Fibroblast of villous mesenchyme (primary cell): ENCODE measurements at places on chromosomes 7 and 10.
A peak's percentile ranks its signal among the peaks of the same experiment; 100 is the strongest.

GRCh38 chr10:128096486-128097199, 29.6 kb downstream of the MKI67 start:
- DNase-seq, result peak; percentile 62

- peak; percentile 30 for DNase-seq
Measured at GRCh38 chr10:110568055-110568735, 700 bp downstream of the SMC3 start.

DNA sequence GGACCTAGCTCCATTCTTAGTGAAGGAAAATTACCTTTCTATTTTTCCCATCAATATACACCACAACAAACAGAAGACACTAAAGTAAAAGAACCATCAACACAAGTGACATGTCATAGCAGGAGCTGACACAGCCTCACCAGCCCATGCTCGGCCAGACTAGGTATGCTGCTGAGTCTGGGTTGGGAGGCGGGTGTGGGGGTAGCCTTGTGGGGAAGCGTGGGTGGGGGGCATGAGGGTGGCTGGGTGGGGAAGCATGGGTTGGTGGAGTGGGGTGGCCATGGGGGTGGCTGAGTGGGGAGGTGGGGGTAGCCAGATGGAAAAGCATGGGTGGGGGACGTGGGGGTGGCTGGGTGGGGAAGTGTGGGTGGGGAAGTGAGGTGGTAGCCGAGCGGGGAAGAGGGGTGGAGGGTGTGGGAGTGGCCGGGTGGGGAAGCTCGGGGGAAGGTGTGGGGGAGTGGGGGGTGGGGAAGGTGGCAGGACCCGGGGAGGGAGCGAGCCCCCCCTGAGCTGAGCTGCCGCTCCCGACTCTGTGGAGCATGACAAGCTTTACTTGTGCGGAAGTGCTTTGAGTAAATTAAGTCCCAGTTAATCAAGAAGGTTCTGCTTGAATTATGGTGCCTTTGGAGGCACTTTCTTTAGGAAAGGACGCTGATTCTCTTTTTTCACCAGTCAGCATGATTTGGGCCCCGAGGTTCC, 294.6 kb upstream of the ZNF32 start:
- DNase-seq, result no peak

DNA sequence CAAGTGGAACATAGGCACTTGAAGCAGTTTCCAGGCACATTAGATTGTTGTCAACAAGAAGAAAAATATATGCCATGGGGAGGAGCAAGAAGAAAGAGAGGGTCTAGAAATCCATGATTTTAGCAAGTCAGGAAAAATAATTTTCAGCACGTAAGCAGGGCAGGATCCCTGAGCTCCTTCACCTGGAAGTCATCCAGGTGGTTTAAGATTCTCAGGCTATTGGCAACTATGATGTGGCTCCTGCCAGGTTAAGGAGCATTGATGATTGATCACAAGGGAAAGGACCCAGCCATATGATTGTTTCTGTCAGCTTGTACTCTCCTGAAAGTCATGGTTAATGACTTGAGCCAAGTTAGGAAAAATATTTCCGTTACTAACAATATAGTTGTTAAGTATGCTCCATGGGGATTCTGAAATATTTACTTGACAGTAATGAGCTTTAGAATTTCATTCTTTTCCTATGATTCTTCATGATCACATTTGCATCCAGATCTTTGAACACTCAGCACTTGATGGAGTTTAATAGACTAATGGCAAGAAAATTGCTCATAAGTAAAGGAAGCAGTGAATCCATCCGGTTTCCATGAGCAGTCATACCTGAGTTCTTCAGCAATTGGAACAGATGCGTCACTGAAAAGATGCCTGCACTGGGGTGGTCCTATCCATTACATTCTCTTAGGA, 209.1 kb downstream of the BICC1 start:
- DNase-seq, result no peak

DNA sequence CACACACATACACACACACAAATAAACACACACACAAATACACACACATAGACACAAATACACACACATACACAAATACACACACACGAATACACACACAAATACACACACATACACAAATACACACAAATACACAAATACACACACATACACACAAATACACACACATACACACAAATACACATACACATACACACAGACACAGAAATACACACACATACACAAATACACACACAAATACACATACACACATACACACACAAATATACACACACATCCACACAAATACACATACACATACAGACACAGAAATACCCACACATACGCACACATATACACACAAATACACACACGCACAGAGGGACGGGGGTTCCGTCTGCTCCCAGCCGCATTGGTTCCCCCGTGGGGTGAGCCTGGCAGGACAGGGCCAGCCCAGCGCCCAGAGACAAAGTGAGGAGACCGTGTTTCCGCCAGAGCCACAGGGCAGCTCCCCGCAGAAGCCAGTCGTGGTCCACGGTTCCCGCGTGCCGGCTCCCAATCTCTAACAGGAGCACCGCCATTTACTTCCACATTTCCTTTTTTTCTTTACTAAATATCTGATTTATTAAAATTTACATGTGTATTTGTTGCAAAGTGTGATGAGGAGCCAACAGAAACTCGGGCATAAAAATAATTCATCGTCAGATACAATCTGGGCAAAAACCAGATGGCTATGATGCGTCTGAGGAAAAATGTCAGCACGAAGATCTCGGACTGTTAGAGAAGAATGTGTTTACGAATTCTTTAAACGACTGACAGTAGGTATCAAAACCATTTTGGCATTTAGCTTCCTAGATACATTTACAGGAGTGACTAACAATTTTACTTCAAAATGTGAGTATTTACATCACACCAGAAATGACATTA, 3.1 kb upstream of the KNDC1 start:
- DNase-seq, result peak; percentile 61

GRCh38 chr7:375321-375831, 85.4 kb downstream of the FOXL3 start:
- DNase-seq, result no peak

- DNase-seq, result no peak
Measured at GRCh38 chr10:37710831-37711616, 146.4 kb downstream of the ZNF248 start.

GRCh38 chr7:92606985-92607384, 16.8 kb upstream of the FAM133B start:
- DNase-seq, result no peak

DNA sequence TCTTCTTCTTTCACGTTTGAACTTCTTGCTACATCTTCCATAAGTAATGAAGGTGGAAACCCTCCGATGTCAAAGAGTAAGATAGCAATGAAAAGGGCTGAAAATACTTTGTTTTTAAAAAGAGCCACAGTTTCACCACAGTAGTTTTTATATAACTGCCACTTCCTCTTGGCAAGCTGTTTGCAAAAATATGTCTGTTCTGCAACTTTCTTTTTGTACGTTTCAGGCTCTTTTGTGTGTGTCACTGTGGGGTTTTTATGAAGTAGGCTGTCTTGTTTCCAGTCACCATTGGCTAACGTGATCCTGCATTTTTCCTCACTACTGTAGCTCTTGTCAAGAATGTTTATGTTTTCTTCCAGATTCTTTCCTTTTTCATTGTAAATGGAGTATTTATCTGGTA, 55.6 kb downstream of the SLC16A9 start:
- peak; percentile 2 for DNase-seq

DNA sequence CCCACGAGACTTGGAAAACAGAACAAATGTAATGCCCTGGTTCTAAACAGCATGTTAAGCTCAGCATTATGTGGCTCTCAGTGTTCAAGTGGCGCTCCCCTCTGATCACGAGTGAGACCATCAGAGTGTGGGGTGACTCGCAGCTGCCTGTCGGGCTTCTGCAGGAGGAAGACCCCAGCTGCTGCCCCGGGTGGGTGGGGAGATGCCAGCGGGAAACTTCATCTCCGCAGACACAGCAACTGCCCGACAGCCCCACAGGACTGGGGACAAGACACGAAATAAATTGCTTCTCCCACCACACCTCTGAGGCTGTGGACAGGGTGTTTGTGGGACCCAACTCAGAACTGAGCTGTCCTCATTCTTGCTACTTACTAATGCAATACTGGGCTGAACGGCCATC, 126.3 kb upstream of the KIF5B start:
- no peak for DNase-seq

DNA sequence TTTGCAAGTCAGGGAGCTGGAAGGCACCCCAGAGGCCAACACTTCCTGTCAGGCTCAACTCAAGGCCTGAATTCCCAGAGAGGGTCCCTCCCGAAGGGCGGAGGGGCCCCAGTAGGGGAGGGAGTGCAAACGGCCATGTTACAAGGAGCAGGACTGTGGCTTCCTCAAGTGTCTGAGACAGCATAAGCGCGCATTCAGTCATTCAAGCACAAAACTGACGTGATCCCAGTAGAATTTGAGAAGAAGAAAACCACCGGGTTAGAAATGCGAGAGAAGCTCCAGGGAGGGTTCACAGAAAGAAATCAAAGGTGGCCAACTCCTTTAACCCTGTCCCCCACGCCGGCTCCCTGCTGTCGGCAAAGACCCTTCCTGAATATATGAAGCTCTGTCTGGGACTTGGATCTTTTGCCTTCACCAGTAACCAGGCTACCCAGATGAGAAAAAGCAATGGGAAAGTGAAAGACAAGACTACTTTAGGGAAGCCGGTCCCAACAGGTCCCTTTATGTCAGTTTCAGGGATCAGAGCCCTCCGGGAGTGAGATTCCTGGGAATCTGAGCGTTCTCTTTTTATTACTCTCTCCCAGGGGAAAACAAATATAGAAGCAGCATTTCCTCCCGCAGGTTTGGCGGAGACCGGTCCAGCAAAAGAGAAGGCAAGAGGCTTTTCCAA, 1.3 kb downstream of the AFAP1L2 start:
- peak; percentile 61 for DNase-seq

DNA sequence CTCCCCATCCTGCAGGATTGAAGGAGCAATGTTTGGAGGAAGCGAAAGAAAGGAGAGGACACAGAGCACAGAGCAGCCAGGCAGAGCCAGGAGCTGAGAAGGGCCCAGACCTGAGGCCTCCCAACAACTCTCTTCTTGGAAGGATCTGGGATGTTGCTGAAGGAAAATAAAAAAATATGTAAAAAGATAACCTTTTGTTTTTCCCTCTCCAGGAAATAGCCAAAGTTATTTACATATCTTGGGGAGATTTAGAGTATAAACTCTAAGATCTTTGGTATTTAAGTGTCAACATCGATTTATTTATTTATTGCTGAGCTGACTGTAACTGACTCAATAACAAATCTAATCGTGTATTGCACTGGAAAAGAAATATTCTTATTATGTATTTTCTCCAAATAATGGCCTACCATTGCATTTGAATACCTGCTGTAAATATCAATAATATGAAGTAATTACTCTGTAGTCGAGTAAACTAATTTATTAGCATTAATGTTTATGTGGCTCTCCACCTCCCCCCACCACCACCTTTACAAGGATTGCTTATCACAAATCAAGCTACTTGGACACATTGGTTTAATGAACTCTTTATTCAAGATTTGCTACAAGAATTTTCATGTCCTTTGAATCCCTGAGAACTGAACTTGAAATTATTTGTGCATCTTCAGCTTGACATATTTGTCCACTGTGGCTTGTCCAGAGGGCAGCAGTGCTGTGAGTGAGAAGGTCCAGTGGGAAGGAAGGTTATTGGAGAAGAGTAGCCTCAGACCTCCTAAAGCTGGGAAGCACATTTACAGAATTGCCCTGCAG, 1.8 kb upstream of the HOXA11 start:
- DNase-seq, result peak; percentile 79

- DNase-seq, result no peak
Measured at GRCh38 chr10:25820472-25820871, 113.6 kb upstream of the MYO3A start.

DNA sequence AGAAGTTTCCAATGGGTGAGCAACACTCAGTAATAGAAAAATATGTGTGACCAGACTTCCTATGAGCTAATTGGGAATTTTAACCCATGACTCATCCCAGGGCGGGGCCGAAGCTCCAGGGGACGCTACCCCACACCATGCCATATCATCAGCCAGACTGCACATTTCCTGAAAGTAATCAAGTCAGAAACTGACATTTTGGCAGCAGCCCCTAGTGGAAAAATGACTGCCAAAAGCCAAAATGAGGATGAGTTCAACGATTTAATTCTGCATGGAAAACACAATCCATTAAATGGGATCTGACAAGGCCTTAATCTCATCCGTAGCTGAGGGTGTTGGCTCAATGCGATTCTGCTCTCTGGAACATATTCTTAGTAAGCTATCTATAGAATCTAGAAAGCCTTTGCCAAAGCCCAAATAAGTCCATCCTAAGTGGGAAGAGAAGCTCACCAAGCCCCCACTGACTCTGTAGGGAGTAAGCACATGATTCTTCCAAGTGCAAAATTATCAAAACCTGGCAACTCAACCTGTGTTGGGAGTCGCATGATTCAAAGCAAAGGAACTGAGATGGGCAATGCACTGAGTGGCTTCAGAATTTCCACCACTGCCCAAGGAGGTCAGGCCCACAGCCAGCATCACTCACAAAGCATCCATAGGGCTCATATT, 93.1 kb upstream of the PDE1C start:
- peak; percentile 20 for DNase-seq

- DNase-seq, result peak; percentile 93
Measured at GRCh38 chr10:34297541-34298345, 517.4 kb downstream of the PARD3 start.

DNA sequence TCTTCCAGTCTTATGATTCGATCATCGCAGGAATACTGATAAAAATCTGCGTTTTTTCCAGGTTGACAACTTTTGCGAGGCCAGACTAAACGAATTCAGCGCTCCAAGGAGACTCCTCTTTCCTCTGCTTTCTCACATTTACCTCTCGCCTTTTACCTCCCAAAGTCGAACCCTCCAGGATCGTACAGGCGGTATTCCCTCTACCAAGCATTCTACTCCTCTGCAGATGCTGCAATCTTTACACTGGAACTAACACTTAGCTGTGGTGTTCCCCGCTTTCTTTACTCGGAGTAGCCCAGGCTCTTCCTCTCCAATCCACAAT, 449 bp downstream of the NUDT5 start:
- no peak for DNase-seq

DNA sequence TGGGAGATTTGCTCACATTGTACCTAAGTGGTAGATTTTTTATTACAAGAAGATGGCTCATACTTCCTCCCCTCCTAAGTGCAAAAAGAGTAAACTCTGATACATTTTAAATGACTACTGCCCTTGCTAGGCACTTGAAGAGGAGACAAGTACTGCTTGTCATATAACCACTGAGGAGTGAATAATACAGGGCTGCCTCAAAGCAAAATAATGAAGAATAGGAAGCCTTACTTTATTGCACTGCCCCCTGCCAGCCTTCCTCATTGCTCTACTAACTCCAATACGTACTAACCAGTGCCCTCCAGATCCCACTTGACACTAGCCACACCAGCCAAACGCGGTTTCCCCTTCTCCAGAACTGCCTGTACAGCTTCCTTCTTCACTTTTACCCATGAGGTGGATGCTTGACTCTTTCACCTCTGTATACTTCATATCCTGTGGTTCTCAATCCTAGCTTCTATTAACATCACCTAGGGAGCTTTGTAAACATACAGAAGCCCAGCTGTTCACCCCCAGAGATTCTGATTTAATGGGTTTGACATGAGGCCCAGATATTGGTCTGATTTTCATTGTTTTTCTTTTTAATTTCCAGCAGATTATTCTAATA, 11.7 kb upstream of the MTERF1 start:
- no peak for DNase-seq
